ENCODE measurements at places on chromosomes 13 and 19. TPM values are rescaled to one million over a fixed set of nuclear protein-coding genes. Genes with fewer than 3 reads are reported as not detected.

DNA sequence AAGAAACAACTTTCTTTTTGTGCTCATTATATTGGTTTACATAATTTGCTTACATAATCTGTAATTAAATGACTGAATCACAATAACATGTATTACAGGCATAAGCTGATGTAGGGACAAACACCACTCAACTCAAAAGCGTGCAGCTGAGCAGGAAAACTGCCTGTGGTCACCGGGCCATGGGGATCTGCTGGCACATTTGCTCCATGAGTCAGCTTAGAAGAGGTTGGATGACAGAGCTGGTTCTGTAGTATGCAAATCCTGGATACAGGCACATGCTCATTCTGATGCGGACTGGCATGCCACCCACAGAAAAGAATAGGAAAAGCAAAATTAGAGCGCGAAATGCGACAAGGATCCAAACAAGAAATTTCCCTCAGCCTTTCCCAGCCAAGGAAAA is 128.6 kb downstream of the USP12 start:
- DNase-seq = peak; percentile 97

The JSRP1 gene
- total RNA-seq = not detected

GRCh38 chr19:28292822-28293500 is 920.0 kb downstream of the UQCRFS1 start:
- no peak for DNase-seq

The EPSTI1 gene
- total RNA-seq = 73.9 TPM

DNA sequence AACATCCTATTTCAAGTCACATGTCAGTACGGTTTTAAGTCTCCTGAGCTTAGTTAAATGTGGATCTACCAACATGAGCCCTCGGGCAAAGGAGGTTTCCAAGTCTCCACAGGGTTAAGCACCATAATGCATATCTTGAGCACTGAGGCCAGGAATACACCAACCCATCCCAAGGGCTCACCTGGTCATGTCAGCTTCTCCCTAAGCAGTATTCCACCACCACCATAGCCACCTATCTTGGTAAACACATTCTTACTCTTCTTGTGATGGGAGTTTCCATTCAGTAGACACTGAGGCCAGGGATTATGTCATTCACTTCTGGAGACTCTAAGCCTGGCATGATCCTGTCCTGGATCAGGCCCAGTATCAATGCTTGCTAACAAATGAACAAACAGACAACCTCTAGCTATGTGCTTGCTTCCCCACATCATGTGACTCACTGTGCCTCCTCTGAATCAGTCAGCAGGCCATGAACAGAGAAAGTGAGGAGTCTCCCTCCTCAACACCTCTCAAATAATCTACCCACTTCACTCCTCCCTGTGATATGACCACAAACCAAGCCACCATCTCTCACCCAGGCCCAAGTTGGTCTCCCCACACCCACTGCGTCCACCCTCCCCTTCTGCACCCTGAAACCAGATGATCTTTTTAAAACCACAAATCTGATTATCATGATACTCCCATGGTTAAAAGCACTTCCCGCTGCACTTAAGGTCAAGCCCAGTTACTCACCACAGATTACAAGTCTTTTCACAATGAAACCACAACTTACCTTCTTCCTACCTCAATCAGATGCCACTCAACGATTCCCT is 5.8 kb downstream of the PEG3 start:
- peak; percentile 36 for DNase-seq

The CALR3 gene
- total RNA-seq = not detected

DNA sequence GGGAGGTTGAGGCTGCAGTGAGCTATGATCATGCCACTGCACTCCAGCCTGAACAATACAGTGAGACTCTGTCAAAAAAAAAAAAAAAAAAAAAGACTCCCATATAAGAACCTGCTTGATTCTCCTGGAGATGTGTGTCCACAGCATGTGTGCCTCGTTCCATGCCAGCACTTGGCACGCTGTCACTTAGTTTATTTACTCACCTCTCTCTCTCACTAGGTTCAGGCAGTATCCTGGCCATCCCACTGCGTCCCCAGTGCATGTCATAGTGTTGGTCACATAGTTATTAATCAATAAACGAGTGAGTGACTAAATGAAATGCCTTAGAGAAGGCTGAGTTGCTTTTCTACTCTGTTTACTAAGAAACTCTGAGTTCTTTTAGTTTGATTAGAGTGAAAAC is 79.1 kb upstream of the GPR12 start:
- no peak for DNase-seq

The KLK15 gene
- total RNA-seq = not detected

The ZNF493 gene
- total RNA-seq = 1.5 TPM

- peak; percentile 64 for DNase-seq
Measured at GRCh38 chr13:33472446-33472845, 186.9 kb upstream of the STARD13 start.

DNA sequence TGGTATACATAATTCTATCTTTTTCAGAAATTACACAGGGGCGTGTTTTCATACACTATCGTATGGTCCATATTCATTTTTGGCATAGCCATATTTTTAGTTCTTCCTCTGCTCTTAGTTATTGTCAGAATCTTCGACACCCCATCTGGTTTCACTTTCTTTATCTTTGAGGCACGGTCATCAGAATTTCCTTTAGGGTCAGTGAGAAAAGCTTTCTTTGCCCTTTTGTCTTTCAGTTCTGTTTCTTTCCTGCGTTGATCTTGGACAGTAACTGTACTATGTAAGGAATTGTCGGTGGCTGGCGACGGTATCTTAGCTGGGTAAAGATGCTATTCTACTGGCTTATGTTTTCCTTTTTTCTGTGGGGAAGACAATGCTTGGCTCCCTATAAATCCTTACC is 10.6 kb upstream of the KIR2DL4 start:
- DNase-seq = peak; percentile 6
